Activated gamma-delta T cell treated with Interleukin-2 at 50 U/mL for 16 hours (primary cell): ENCODE measurements at places on chromosomes 2 and 18.

- no peak for DNase-seq
Measured at GRCh38 chr2:190470256-190470826, 62.2 kb downstream of the MFSD6 start.

GRCh38 chr18:38706373-38706772, 1140.8 kb upstream of the CELF4 start:
- DNase-seq: no peak

GRCh38 chr2:40554665-40555294, 102.9 kb upstream of the SLC8A1 start:
- peak; percentile 24 for DNase-seq

DNA sequence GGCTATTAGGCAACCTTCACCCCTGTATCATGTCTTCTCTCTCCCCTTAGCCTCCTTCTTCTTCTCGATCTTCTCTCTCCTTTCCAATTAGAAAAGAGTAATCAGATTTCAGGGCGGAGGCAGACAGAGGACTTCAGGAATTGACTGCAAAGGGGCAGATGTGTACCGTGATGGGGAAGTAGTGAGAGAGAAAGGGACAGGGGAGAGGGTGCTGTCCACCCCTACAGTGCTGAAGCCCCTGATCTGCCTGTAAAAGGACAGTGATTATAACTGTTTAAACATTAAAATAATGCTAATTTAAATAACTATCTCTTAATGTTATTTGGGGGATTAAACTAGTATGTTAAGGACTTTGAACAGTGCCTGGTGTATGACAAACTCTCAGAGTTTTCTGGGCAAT, 178.5 kb downstream of the ACTR3 start:
- DNase-seq: no peak

DNA sequence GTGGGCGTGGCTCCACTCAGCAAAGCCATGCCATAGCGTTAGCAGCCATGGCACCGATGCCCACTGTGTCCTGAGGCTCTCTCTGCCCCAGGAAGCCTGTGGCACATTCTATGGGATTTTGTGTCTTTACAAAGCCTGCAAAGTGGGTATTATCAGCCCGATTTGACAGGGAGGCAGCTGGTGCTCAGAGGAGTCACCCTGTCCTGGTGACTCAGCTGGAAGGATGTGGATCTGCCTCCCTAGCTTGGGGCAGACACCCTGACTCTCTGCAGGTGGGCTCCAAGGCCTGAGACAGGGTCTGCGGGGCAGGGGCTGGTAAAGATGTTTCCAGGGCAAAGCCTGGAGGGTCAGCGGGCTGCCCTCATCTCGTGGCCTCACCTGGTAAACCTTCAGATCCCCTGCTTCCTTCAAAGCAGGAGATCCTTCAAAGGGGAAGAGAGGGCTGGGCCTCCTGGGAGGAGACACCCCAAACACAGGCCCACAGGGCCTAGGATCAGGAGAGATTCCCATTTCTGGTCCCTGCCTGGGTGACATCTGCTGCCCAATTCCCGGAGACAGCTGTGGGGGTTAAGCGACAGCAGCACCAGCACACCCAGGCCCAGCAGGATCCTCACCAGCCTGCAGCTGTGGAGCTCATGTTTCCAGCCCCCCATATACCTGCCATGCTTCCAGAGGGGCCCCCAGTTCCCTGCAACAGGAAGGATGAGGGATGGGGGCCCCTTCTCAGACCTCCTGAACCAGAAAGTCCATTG, 3.0 kb upstream of the ASB1 start:
- DNase-seq: no peak

DNA sequence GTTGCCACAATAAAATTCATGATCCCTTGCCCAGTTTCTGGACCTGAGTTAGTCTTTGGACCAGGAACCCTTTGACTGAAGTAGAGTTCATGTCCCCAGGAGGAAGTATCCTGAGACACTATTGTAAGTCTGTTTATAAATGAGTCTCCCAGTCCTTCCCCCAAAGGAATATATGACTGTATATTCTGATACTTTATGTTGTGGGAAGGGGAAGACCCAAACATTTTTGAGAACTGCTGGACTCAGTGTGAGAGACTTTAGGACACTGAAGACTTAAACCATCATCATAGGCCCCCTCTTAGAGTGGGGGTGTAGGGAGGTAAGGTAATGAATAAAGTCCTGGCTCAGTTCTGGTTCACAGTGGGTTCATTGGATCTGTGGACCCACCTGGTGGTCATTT, 28.6 kb upstream of the CXCR4 start:
- DNase-seq: no peak

DNA sequence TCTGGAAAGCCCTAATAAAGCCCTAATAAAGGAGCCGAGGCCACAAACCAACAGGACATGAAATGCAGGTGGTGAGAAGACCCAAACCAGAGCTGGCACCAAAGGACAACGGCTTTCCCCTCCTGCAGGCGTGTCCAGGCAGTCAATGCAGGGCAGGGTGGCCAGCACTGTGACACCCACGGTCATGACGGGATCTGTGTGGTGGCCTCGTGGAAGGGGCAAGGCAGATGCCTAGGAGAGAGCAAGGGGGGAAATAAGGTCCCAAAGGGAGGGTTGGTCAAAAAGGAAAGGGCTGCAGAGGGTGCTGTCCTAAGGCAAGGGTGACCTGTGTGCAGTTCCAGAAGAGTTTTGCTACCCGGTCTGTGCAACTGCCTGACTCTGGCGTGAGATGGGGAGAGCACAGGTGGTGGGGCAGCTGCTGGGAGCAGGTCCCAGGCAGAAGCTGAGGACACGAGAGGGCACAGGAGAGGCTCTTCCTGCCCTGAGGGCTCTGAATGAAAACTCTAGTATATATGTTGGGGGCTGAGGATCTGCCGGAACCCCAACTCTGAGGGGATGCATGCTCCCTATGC, 156.7 kb downstream of the TPO start:
- no peak for DNase-seq

GRCh38 chr2:63755965-63756364, 85.7 kb upstream of the UGP2 start:
- no peak for DNase-seq

DNA sequence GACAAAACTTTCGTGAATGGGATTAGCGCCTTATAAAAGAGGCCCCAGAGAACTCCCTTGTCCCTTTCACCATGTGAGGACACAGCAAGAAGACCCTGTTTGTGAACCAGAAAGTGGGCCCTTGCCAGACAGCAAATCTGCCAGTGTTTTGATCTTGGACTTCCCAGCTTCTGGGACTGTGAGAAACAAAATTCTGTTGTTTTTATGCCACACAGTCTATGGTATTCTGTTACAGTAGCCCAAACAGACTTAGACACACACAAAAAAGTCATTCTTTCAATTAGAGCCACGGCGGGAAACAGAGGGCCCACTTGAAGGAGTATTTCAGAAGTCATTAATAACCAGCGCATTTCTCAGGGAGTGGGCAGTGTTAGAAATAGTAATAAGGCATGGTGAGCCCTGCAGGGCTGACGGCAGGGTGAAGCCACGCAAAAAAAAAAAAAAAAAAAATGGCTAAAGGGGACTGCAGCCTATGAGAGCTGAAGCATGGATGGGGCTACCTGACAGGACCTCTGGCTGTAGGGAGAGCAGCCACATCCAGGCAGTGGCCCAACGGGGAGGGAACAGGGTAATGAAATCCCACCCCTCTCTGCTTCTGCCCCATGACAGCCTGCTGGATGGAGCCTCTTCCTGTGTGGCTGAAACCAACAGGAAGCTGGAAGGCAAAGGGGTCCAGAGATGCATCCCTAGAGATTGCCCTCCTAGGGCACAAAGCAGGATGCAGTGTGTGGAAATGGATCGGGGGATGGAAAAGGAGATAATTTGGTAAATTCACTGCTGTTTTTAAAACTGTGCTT, 189.3 kb downstream of the KCNS3 start:
- no peak for DNase-seq

DNA sequence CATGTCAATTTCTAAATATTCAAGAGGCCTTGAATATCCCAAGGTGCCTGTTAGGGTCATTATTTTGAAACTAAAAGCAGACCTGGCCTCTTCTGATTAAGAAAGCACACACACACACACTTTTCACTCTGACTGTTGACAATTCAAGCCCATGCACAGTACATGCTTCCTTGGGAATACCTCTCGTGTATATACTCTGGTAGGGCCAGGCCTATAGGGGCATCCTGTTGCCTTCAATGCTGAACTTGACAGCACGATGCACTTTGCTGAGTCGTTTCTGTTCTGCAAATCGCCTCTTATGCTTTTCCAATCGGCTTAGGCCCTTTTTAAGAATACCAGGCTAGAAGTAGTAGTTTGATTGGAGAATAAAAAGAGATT, 40.6 kb downstream of the IWS1 start:
- DNase-seq: no peak

GRCh38 chr18:26119246-26119645, 14.4 kb upstream of the PSMA8 start:
- no peak for DNase-seq

- no peak for DNase-seq
Measured at GRCh38 chr2:55729136-55729685, 35.6 kb upstream of the PNPT1 start.

DNA sequence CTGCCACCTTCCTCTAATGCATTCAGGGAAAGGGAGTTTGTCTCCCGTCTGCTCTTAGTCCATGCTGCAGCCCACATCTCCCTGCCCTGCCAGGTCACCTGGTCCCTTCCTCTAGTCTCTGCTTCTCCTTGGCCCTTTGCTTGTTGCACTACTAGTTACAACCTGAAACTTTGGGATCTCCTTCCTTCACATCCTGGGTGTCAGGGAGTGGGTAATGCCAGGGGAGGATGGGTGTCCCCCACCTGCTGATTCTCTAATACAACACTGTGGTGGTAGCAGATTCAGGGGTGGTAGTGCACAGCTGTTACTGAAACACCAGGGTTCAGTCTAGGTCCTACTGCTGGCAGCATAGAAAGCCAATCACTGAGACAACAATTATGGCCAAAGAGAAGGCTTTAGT, 31.2 kb upstream of the COX7A2L start:
- DNase-seq: no peak

- no peak for DNase-seq
Measured at GRCh38 chr2:230711224-230711623, 1.4 kb upstream of the CAB39 start.

DNA sequence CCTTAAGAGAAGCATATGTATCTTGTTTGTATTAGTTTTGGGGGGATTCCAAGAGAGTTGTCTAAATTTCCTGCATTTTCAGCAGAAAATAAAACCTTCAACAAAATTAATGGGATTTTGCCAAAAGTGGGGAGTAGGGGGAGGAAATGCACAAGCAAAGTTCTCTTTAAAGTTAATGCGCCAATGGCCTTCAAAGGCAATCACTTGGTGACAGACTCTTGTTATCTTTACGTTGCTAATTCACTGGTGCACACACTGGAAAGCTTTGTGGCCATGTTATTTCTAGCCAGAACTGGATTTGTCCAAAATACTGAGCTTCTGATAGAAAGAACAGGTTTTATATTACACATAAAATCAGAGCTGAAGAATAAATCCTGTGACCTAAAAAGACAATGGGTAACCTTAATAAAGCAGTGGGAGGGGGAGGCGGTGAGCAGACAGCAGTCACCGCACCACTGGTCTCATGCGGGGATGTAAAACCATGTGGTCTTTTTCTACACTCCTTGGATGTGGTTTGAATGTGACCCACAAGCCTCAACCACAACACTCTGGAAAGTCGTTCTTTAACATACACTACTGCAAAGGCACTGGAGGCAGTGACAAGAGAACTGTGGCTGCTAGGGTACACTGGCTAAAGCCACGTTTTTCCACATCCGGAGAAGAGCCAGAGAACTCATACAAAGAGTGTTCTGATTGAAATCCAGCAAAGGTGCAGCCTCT, 176.9 kb upstream of the SMAD7 start:
- no peak for DNase-seq

DNA sequence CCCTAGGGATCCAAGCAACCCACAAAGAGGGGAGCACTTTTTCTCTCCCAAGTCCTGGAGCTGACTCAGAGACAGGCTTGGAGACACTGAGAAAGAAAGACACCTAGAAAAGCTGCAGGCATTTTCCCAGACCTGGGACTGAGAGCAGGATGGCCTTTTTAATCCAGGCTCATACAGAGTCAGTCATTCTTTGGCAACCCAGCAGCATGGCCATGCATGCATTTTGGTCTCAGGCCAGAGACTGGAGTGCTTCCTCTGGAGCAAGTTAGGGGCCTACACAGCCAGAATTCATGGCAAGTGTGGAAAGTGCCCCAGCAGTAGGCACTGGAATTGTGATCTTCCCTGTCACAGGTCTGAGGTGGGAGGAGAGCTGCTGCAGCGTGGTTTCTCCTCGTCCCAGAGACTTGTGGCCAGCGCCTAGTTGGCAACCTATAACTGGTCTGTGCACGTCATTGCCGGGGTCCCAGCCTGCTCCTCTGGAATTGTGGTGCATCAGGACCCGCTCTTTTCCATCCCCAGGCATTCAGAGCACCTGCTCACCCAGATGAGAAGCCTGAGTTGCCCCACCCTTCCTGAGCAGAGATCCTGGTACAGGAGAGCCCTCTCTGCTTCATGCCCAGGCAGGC, 231.9 kb upstream of the RAB6C start:
- no peak for DNase-seq

DNA sequence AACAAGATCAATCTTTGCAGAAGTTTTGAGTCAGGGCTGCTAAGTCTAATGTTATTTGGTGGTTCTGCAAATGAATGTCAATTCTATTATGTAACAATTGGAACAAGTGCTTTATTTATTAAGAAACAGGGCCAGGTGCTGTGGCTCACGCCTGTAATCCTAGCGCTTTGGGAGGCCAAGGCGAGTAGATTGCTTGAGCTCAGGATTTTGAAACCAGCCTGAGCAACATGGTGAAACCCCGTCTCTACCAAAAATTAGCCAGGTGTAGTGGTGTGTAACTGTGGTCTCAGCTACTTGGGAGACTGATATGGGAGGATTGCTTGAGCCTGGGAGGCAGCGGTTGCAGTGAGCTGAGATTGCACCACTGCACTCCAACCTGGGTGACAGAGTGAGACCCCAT, 13.2 kb upstream of the RNF103 start:
- DNase-seq: no peak

DNA sequence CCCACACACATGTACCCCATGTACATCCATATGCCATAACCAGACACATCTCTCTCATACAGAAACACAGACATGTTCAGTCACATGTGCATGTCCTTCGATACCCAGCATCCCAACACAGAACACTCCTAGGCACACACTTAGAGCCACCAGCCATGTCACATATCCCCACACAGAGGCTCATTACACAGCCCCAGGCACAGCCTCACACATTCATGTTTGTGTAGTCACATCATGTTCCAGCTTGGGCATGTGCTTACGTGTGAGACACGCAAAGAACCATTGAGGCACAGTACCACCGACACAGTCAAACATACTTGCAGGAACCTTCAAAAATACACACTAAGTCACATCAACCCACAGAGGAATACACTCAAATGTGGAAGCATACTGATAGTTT, 17.3 kb downstream of the FBXO41 start:
- no peak for DNase-seq
